A549 treated with RU486 at 1 μM for 4 hours (cell line): ENCODE measurements at places on chromosomes 1 and 21. TPM values are rescaled to one million over a fixed set of nuclear protein-coding genes. Genes with fewer than 3 reads are reported as not detected.

BCL2L15 gene
- total RNA-seq = 0.36 to 0.94 TPM (median 0.62 TPM) in 5 replicates

TEKT2 gene
- total RNA-seq = not detected in 5 replicates

OR2T35 gene
- not detected in 5 replicates for total RNA-seq

CHIA gene
- total RNA-seq = not detected in 5 replicates

RGS5 gene
- total RNA-seq = 0.67 to 3.0 TPM (median 1.4 TPM) in 5 replicates

PROX1 gene
- total RNA-seq = 0.05 to 0.16 TPM (median 0.13 TPM) in 5 replicates

CBR1 gene
- total RNA-seq = 157 to 190 TPM (median 181 TPM) in 5 replicates

OR2W3 gene
- not detected in 5 replicates for total RNA-seq

ADAMTS1 gene
- total RNA-seq = 0.15 to 0.48 TPM (median 0.22 TPM) in 5 replicates

RNU1-3 gene
- total RNA-seq = 5.0 TPM in 1 of 5 replicates, not detected in the others

LRRC38 gene
- not detected in 5 replicates for total RNA-seq

TAS1R3 gene
- 0.08 to 0.14 TPM (median 0.12 TPM) in 5 replicates for total RNA-seq

DISC1 gene
- 0.10 to 0.21 TPM (median 0.18 TPM) in 5 replicates for total RNA-seq

MAP3K21 gene
- 6.0 to 12.9 TPM (median 12.1 TPM) in 5 replicates for total RNA-seq

PPIAL4G gene
- total RNA-seq = not detected in 5 replicates

MLLT11 gene
- total RNA-seq = 10.3 to 19.6 TPM (median 18.6 TPM) in 5 replicates

TGFB2 gene
- 22.2 to 28.2 TPM (median 23.6 TPM) in 5 replicates for total RNA-seq

ALX3 gene
- not detected in 5 replicates for total RNA-seq

CYYR1 gene
- not detected in 5 replicates for total RNA-seq

OLIG2 gene
- not detected in 5 replicates for total RNA-seq

NDUFS2 gene
- total RNA-seq = 81.9 to 101 TPM (median 84.4 TPM) in 5 replicates

ASAP3 gene
- 3.6 to 4.2 TPM (median 4.0 TPM) in 5 replicates for total RNA-seq

UBQLN4 gene
- total RNA-seq = 34.5 to 44.2 TPM (median 40.3 TPM) in 5 replicates

ABCA4 gene
- 0.01 to 0.10 TPM (median 0.05 TPM) in 3 of 5 replicates, not detected in the others for total RNA-seq

NPHS2 gene
- total RNA-seq = not detected in 5 replicates

CCDC30 gene
- 0.43 to 1.4 TPM (median 0.61 TPM) in 5 replicates for total RNA-seq

OR2G6 gene
- not detected in 5 replicates for total RNA-seq

TMOD4 gene
- total RNA-seq = 0.29 TPM in 1 of 5 replicates, not detected in the others

TNFRSF1B gene
- total RNA-seq = 0.45 to 0.69 TPM (median 0.60 TPM) in 5 replicates

CBS gene
- total RNA-seq = 10.3 to 13.0 TPM (median 11.4 TPM) in 5 replicates

F13B gene
- 0.06 to 0.09 TPM (median 0.08 TPM) in 3 of 5 replicates, not detected in the others for total RNA-seq

IL19 gene
- not detected in 5 replicates for total RNA-seq

NUP210L gene
- not detected in 5 replicates for total RNA-seq

OLIG1 gene
- total RNA-seq = 0.14 TPM in 1 of 5 replicates, not detected in the others

LRRIQ3 gene
- 0.35 to 1.0 TPM (median 0.70 TPM) in 5 replicates for total RNA-seq
